ENCODE measurements at places on chromosomes 11 and 22.

DNA sequence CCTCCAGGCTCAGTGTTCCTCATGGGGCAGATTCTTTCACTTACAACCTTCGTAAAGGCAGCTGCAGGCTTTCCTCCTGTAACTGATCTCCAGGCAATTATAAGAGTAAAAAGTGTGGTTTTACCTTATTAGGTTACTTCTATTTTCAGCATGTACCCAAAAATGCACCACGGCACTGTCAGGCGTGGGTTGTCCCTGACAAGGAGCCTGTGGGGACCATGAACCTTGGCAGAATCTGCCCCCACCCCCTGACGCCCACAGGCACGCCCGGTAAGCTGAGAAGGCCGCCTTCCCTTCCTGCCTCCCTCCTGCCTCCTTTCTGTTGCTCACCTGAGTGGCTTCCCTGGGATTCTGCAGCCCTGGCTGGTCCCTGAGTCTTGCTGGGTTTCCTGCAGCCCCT, 1383.3 kb downstream of the TBC1D22A start:
- DNase-seq, result no peak

- no peak for DNase-seq
These were observed 30.7 kb upstream of the KCNQ1OT1 start for GRCh38 chr11:2730272-2731129.

GRCh38 chr11:17783878-17784277, 49.3 kb downstream of the KCNC1 start:
- no peak for DNase-seq

GRCh38 chr22:17829695-17830042, 55.4 kb upstream of the BID start:
- DNase-seq, result no peak

DNA sequence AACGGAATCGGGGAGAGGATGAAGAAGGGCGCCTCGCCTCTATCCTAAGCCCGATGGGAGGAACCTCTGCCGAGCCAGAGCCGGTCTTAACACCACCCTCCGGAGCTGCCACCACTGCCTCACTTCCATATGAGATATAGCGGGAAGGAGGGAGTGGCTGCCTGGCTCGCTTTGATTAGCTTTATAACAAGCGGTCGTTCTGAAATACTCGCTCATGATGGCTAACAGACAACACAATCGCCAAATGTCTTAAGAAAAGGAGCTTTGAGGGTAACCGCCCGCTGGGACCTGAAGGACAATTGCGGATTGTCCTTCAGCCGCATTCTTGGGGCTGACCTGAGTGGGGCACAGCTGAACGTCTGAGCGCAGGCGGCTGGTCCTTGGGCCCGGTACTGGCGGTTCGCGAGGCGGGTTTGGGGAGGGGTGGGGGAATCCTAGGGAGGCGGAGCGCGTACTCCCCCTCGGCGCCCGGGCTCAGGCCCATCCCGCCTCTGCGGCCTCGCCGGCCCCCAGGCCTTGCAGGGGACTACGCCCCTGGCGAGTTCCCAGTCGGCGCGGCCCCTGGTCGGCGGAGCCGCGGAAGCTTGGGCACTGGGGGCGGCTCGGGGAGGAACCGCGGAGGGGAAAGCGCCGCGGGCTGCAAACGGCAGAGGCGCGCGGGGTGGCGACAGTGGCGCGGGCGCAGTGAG, at the start of gene PLAAT5:
Gene PLAAT5, minus strand, starts transcription at position 617 of the 689 bp plus-strand sequence. Its CDS starts 133 bp downstream, at position 484.
- no peak for DNase-seq
